ENCODE measurements at places on chromosomes 1 and 21.

DNA sequence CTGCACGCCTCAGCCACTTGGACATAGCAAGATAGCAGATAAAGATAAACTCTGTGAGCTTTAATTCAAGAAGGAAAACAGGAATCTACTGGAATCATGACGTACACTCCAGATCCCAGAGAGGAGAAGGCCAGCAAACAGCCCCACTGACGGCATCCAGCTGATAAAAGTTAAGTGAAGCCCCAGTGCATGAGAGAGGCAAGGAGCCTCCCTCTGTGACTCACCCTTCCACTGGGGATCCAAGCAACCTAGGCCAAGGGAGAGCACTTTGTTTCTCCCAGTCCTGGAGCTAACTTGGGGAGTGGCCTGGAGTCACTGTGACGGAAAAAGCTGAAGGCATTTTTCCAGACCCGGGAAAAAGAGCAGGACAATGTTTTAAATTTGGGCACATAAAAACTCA, 270.0 kb downstream of the AKT3 start:
- DNase-seq = peak; percentile 76

GRCh38 chr21:32044205-32045180, 171.7 kb downstream of the HUNK start:
- no peak for DNase-seq

DNA sequence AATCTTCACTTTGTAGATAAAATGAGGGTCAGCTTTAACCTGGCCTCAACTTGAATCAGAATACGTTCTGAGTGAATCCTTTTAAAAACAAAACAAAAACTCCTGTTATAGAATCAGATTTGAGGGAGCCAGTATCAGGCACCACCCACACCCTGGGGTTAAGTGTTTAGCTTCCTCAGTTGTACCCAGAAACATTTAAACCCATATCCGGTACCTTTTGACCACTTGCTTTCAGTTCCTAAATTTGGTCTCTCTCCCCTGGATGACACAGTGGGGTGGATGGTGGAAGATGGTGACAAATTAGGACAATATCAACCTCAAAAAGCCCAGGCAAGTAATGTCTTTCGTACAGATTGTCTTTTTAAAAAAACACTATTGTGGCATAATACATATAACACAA, 10.4 kb downstream of the KLHDC7A start:
- no peak for DNase-seq

- DNase-seq = peak; percentile 38
Observed at GRCh38 chr1:17011439-17012307, at the start of gene ATP13A2. TSS of gene ATP13A2 (minus strand) at chr1:17011928. CDS start at chr1:17011738, 190 bp downstream.

DNA sequence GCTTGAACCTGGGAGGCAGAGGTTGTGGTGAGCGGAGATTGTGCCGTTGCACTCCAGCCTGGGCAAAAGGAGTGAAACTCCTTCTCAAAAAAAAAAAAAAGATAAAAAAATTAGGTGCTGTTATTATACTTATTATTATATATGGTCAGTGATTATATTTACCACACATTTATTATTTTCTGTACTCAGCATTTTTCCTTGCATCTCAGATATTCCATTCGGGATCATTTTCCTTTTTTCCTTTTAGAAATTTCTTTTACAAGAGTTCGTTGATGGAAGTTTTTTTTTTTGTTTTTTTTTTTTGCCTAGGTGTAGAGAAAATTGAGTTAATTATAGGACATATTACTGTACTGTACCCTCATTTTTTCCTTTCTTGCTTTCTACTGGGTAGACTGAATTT, 13.5 kb downstream of the CCDC30 start:
- DNase-seq = no peak

DNA sequence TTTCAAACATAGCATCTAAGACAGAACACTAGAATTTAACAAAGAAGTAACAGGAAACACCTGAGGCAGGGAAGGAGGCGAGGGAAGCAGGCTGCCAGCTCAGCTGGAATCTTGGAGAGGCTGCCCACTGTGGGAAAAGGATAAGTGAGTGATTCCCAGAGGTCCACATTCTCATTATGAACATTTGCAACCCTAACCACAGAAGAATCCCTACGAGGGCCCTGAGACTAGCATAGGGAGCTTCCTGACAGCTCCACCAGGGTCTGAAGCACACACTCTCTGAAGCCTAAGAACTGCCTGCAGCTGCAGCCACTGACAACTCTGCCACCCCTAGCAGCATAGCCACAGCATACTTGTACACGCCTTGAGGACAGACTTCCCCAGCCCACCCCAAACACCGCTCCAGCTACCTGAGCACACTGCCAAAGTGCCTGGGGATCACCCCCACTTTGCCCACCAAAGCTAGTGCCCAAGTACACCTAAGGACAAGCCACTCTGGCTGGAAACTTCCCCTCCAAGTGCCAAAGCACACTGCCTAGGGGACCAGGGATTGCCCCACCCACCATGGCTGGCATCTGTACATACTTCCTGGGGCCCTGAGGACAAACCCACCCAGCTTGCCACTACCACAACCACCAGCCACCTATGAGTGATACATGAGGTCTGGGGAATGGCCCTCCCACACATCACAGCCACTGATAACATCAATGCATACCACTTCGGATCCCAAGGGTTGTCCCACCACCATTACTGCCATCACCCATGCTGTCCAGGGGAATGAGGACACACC, 76.6 kb upstream of the GUCA2A start:
- DNase-seq = peak; percentile 64

DNA sequence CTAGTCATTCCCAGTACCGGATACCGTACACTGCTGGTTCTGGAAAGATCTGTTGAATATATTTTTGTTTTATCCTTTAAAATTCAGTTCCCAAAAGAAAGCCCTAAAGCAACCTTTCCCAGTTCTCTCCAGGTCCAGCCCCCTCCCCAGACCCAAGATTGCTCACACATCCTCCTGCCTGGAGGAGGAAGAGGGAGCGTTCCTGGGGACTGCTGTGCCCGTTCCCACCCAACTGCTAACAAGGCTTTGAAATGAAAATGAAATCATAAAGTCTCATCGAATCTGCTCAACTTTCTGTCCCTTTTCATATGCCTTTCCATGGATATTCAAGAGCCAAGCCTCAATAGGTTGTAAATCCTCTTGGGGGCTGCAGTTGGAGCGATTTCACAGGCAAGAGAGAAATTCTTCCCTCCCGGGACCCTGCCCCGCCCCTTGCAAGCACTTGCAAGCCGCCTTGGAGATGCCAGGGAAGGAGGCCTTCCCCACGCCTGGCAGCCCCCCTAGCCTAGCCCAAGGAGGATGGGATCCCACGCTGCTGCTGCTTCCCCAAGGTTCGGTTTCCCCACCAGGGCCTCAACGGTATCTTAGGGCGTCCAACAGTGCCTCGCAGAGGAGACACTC, 113.2 kb upstream of the CACHD1 start:
- DNase-seq = no peak

GRCh38 chr1:1359664-1360468, 1.5 kb upstream of the MXRA8 start:
- DNase-seq = peak; percentile 45

DNA sequence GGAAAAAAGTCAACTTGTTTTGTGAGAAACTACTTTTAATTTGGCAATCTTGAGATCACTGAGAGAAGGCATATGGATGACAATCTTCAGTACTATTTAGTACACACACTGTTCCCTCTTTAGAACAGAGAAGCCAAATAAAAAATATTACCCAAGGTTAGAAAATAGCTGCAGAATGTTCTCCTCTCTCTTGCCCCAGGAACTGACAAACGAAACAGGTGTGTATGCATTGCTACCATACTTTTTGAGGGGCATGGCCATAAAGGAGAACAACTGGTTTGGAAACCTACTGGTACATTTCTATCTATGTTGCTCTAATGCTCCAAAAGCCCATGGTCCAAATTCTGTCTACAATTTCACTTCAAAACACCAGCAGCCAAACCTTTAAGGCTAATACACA, 5.7 kb downstream of the TOR1AIP2 start:
- no peak for DNase-seq

DNA sequence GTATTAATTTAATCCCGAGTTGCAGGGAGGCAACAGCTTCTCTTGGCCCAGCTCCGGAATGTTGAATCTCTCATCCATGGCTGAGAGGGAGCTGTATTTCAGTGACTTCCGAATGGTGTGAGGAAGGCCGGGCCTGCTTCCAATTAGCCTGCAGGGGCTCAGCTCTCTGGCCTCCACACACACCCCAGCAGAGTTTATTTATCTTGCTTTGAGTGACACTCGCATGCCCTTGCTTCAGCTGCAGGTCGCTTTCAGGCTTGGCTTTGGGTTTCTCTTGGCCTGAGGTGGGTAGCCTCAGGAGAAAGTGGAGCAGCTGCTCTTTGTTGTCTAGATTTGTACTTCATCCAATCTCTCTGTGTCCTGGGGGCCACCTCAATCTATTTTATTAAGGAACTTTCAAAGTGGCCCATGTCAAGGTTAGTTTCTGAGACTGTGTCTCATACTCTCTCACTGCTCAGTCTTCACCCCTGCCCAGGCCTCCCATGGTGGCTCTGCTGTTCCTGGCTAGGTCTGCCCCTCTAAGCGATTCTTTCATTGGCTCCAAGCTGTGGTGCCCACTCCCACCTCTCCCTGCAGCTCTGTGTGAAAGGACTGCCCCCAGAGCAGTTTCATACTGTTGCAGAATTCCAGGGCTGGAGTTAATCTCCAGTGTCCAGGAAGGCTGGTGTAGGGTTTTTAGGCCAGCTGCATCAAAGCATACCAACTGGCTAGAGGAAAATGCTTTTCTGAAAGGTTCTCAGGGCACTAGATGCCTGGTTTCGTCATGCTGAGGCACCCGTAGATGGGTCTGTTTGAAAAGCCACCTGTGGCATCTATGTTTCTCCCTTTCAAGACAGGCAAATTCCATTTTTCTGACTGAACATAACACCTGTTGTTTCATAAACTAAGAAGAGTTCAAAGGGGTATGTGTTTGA, 153.5 kb downstream of the PLXNA2 start:
- DNase-seq = no peak

- DNase-seq = no peak
Observed at GRCh38 chr1:178342745-178343144, 154.0 kb downstream of the CLEC20A start.

- DNase-seq = no peak
Observed at GRCh38 chr1:40712997-40713396, 21.5 kb downstream of the NFYC start.

- DNase-seq = no peak
Observed at GRCh38 chr21:25398630-25399029, 208.7 kb downstream of the MRPL39 start.

DNA sequence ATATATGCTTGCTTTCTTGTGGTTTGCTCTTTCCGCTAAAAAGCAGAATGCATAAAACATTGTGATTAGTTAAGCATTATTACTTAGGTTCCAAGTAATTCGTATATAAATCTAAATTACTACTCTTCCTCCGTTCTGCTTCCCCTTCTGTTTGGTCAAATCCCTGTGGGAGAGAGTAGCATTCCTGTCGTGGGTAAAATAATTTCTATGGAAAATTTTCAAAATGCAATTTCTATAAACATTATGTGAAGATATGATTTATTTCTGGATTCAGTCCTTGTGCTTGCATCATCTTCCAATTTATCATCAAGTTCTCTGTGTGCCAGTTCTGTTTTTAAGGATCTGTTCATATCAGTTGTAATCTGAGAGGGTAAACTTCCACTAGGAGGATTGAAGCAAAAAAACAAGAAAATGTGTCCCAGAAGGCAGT, 7.2 kb upstream of the WARS2 start:
- DNase-seq = peak; percentile 84

- DNase-seq = no peak
Observed at GRCh38 chr1:97593192-97593591, 327.6 kb downstream of the DPYD start.

DNA sequence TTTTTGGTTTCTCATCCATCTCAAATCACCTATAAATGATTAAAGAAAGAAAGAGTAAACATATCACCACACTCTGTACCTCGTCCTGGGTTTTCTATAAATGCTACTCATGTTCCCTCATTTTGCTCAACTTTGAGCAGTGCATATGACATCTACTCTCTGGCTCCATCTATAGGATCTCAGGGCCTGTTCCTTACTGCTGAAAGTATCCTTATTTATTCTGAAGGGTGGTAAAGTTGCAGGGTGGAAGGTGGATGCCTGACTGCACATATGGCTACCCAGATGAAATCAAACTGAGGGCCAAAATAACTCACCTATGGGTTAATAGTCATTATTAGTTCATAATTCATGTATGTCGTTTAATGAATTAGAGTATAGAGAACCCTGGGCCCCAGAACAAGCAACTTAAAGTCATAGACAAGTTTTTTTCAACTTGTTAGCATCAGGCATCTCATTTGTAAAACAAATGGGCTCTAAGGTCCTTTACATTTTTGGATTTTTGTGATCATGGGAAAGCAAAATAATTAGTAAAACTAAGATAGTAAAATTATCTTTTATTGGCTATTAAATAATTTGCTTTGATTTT, 46.5 kb downstream of the NCF2 start:
- DNase-seq = peak; percentile 71

- DNase-seq = peak; percentile 74
Observed at GRCh38 chr21:41280115-41280919, 36.3 kb upstream of the FAM3B start.

GRCh38 chr1:17925290-17926237, 170.4 kb downstream of the ACTL8 start:
- no peak for DNase-seq

GRCh38 chr1:173134800-173135199, 72.3 kb downstream of the TNFSF4 start:
- no peak for DNase-seq

GRCh38 chr1:220710333-220710732, 20.2 kb downstream of the C1orf115 start:
- no peak for DNase-seq

DNA sequence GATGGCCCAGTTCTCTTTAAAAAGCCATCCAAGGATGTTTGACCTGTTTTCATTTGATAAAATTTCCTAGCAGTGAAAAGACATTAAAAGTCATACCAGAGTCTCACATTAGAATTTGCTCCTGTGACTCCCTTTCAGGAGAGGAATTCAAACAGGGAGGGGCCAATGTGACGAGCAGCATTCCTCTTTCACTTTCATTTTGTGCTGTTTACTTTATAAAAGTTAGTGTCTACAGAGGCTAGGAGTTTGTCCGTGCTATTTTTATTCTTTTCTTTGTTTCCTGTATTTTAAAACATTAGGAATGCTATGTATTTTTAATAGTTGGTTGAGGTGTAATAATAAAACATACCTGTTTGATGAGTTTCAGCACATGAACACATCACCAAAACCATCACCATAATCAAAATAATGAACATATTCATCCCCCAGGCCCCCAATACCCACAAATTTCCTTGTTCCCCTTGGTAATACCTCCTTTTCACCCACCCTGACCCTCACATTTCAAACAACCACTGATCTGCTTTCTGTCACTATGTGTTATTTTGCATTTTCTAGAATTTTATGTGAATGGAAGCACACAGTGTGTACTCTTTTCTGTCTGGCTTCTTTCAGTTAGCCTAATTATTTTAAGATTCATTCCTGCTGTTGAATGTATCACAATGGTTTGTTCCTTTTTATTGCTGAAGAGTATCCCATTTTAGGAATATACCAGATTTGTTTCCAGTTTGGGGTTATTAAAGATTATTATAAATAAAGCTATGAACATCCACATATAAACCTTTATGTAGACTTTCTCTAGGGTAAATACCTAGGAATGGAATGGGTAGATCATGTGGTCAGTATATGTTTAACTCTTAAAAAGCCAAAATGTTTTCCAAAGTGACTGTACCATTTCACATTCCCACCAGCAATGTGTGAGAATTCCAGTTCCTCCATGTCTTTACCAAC, 129.5 kb downstream of the TENT5C start:
- peak; percentile 53 for DNase-seq

- peak; percentile 73 for DNase-seq
Observed at GRCh38 chr1:29245876-29246275, 9.6 kb downstream of the PTPRU start.
